ENCODE measurements at places on chromosomes 13 and 19. TPM values are rescaled to one million over a fixed set of nuclear protein-coding genes. Genes with fewer than 3 reads are reported as not detected.

The PSG11 gene
- total RNA-seq = not detected

The PTPRS gene
- total RNA-seq = 0.93 TPM

The FPR1 gene
- not detected for total RNA-seq

The ZNF541 gene
- not detected for total RNA-seq

The SIGLEC6 gene
- not detected for total RNA-seq

The ZNF154 gene
- total RNA-seq = 5.1 TPM

The RNF17 gene
- not detected for total RNA-seq
